Fibroblast of skin of left biceps (primary cell): ENCODE measurements at places on chromosomes 3 and 15.

DNA sequence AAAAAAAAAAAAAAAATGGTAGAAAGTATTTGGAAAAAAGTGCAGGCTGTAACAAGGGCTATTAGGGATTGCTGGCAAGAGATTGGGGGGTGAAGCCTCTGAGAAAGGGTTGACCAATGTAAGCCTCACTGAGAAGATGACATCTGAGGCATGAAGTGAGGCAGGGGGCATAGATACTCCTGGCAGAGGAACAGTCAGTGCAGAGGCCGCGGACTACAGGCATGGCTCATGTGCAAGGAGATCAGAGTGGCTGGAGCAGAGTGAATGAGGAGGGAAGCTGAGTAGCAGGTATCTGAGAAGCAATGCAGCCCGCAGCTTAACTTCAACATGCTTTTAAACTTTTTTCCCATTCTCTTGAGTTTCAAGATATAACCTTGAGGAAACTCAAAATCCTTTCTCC is 5.4 kb downstream of the FBXL22 start:
- no peak for DNase-seq

- DNase-seq = no peak
Observed at GRCh38 chr15:57146506-57147201, 228.2 kb downstream of the TCF12 start.

DNA sequence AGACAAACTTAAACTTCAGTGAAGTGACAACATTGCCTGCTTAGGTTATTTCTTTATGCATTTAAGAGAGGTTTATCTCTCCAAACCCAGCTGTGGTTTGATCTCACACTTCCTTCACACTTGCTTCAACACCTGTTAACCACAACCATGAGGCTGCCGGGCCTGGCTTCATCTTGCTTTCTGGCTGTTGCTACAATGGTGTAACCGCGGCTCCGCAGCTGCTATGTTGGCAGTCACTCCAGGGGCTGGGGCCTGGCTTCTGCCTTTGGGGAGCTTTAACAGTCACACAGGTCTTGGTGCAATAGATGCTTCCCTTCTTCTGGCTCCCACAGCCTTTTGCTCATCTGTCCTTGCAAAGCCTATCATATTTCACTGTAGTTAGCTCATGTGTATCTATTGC is 72.9 kb upstream of the MNS1 start:
- DNase-seq = no peak

DNA sequence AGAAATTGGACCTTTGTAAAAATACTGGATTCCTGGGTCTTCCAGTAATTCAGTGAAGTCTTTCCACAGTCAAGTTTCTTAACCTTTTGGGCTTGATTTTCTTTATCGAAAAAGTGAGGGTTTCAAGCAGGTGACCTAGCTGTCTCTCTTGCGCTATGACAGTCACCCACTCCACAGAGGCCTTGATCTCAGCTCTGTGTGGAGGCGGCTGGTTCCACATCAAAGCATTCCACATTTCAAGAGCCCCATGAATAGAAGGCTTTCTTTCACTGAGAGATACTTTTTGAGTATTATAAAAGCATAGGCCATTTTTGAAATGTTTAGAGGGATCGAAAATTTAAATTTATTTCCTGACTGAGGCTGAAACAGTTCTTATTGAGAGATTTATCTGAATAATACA is 43.9 kb downstream of the GABRA5 start:
- no peak for DNase-seq

DNA sequence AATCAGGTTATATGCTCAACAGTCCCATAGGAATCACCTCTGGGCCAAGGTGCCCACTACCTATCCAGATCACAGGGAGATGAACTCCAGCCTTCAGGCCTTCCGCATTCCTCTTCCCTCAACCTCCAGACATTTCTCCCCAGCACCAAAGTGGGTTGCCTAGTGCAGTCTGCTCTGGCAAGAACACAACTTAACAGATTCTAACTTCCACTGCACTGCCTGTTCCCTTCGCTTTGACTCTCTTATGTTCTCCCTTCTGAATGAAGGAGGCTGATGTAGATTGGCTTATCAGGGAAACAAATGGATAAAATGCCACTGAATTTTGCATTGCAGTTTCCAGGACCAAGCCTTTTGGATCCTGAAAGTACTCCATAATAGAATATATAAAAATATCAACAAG is 106.3 kb downstream of the SRGAP3 start:
- DNase-seq = no peak

DNA sequence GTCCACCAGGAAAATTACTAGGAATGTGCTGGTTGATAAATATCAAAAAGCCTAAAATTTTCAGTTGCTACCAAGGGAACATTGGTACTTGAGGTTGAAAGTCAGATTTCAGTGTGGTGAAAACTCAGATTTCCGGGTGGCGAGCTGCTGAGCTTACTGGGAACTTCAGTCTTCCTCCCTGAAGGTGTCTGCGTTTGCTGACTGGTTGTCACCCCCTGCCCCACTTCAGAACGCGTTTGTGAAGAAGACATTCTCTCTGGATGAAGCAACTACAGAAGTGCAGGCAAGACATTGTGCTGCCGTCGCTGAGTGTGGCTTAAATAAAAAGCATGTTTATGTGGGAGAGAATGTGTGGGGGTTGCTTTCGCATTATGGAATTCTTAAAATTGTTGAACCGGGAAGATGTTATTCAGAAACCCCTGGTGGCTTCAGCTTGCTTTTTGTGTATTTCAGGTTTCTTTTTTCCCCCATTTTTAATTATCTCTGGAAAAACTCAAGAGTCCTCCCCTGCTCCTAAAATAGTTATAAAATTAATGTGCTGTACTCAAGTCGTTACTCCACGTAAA is 7.1 kb downstream of the FAM81A start:
- DNase-seq = no peak

- no peak for DNase-seq
Observed at GRCh38 chr15:73935547-73935946, 9.3 kb downstream of the LOXL1 start.

DNA sequence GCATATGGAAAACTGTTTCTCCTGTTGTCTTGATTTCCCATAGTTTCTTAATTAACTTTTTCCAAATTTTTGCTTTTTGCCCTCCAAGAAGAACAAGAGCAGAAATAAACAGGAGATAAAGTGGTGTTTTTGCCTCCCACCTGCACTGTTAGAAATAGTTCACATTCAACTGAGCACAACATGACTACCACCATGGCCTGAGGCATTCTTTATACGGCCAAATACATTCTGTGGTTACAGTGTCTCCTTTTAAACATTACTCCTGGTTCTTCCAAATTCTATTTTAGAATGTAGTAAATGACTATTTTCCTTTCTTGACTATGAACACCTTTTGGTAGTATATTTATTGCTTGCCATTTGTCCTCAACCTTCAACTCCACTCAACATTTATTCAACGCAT is 98.5 kb downstream of the LARS2 start:
- DNase-seq = no peak

GRCh38 chr15:58840048-58840447 is 68.9 kb downstream of the MINDY2 start:
- DNase-seq = no peak

DNA sequence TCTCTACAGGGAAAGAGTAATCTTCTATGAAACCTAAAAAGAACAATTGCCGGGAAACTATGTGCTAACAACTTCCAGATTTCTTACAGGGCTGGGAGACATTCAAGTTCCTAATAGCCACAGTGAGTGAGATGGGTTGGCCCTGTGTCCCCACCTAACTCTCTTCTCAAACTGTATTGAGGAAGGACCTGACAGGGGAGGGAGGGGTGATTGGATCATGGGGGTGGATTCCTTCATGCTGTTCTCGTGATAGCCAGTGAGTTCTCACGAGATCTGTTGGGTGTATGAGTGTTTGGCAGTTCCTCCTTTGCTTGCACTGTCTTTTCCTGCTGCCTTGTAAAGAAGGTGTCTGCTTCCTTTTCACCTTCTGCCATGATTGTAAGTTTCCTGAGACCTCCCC is 958.7 kb downstream of the AGBL1 start:
- peak; percentile 15 for DNase-seq

DNA sequence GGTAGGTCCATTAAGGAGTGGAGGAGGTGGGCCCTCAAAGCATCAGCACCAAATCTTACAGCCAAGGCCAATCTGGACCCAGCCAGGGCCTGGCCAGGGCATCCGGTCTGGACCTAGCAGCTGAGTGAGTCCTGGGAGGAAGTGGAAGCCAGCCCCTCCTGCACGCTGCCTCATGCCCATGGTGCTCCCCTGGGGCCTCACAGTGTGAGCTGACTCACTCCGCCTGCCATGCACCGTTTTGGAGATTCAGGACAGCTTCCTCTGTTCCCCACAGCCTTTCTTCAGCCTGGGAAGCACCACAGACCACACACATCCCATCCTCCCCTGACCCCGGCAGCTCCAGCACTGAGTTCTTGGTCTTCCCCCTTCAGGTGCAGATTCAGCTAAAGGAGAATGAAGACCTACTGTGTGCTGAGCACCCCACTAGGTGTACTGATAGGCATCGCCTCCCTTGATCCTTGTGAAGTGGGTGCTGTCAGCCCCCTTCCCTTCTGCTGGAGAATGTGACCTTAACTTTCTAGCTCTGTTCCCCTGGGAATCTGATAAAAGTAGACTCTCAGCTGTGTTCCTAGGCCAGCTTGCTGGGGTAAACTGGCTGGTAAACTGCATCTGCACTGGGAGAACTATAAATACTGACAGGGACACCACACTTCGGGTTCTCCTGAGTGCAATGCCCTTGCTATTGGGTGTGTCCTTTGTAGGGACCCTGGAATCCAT is 36.8 kb upstream of the SEC13 start:
- DNase-seq = peak; percentile 59

- no peak for DNase-seq
Observed at GRCh38 chr3:148512648-148513047, 185.1 kb upstream of the AGTR1 start.

GRCh38 chr3:80733522-80734176 is 965.9 kb upstream of the ROBO1 start:
- DNase-seq = no peak

- DNase-seq = peak; percentile 31
Observed at GRCh38 chr3:107198581-107199181, 178.6 kb upstream of the CCDC54 start.

GRCh38 chr3:151562891-151563290 is 102.0 kb upstream of the IGSF10 start:
- no peak for DNase-seq

- no peak for DNase-seq
Observed at GRCh38 chr3:156617781-156618180, 56.6 kb upstream of the TIPARP start.

DNA sequence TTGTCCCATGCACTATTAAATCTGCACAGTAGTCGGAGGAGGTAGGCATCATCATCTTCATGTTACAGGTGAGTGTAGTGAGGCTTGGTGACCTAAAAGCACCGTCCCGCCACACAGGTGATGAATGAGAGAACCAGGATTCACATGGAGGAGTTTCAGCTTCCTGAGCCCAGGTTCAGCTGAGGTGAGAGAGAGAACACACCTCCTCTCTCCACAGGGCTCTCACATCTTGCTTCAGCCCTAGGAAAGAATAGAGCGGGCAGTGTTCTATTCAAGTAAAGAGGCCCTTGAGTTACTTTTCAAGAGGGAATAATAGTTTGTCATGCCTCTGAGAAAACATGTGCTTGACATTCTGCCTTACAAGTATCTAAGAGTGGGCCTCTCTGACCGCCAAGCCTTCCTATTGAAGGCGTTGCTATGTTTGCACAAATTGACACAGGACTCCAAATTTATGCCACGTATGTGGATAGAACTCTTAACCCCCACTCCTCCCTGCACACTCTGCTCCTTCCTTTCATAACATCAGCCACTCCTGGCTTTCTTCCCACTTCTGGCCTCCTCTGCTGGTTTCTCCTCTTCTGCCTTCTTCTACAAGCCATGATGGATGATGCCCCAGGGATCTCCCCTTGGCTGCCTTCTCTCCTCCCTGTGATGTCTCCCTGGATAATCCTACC is 138.3 kb upstream of the ABHD17C start:
- DNase-seq = peak; percentile 75

DNA sequence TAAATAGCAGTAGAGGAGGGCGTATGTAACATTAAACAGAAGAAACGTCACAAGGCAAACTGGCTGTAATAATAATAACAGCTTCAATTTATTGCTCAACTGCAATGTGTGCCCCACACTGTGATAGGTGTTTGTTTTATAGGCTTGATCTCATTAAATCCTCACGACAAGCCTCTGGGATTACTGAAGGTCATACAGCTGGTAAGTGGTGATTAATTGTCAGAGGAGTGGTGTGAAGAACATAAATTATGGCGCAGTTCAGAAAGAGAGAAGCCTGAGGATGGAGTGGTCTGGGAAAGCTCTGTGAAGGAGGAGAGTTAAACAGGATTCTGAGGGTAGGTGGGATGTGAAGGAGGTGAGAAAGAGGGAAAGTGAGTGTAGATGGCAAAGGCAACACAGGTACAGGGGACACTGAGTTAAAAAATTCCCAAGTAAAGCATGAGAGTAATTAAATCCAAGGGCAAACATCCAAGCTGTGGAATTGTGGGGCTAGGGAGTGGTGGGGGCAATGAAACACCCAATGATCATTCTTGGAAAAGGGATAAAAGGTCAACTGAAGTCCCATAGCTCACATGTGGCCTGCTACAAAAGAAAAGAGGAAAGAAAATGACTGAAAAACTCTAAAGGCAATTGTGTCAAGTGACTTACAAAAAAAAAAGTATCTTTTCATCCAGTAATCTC is 16.5 kb upstream of the GLCE start:
- no peak for DNase-seq

- DNase-seq = no peak
Observed at GRCh38 chr3:197014942-197015575, 14.6 kb downstream of the MELTF start.

GRCh38 chr3:50419595-50420370 is 60.5 kb upstream of the TMEM115 start:
- DNase-seq = no peak

DNA sequence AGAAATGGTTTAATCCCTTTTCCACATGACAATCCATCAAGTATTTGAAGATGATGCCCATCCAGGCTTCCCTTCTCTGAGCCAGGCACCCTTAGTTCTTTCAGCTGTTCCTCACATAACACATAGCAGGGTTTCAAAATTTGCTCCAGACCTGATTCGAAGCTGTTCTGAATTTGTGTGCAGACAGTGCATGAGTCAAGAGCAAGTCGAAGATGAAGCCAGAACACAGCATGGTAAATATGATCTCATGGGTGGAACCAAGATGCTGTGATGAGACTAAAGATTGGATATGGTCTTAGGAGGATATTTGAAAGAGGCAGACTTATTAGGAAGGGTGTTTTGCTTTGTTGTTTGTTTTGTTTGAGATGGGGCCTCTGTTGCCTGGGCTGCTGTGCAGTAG is 32.6 kb upstream of the PDE8A start:
- DNase-seq = peak; percentile 35

GRCh38 chr3:21140785-21141184 is 610.2 kb downstream of the ZNF385D start:
- no peak for DNase-seq
